OCI-LY7 (cell line): ENCODE measurements at places on chromosomes 16 and 17. TPM values are rescaled to one million over a fixed set of nuclear protein-coding genes. Genes with fewer than 3 reads are reported as not detected.

GRCh38 chr16:68406458-68407152 lies 41.7 kb downstream of the SMPD3 start:
- no peak for DNase-seq

The ZNF750 gene
- total RNA-seq: not detected in 2 replicates

The EPOP gene
- 21.7 and 27.2 TPM in 2 replicates for total RNA-seq

DNA sequence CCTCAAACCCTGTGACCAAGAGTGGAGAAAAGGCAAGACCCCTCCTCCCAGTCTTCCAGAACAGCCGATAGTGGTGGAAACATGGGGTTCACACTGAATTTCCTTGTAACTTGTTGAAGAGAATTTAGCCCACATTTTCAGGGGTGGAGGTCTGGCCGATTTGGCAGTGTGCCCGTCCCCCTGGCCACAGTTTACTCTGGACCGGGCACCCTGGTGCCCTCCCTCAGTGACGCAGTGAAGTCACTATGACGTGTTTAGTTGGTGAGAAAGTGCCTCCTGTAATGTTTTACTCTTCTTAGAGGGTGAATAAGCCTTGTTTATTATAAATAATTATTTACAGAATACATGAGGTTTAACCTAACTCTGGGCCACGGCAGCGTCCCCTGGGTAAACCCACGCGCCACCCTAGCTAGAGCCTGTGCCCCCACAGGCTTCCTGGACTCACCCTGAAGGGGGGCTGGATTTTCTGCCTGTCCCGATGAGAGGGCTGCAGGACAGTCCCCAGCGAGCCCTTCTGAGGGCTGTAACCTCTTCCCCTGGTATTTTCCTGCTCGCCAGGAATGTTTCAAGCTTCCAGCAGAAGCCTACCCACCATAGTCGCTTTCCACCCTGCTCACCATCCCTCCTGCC lies 316.9 kb downstream of the SEC14L1 start:
- no peak for DNase-seq

GRCh38 chr16:67155295-67156142 lies 4.2 kb downstream of the TRADD start:
- peak; percentile 80 for DNase-seq

The SBK1 gene
- 0.63 TPM in 2 replicates for total RNA-seq

The TEKT5 gene
- total RNA-seq: 0.74 and 1.00 TPM in 2 replicates

The FBXL16 gene
- 0.42 and 0.52 TPM in 2 replicates for total RNA-seq

The GPT2 gene
- total RNA-seq: 92.2 and 105 TPM in 2 replicates

GRCh38 chr16:53822936-53823529 lies 119.1 kb downstream of the FTO start:
- DNase-seq: peak; percentile 1
